ENCODE measurements at places on chromosomes 7 and 10. TPM values are rescaled to one million over a fixed set of nuclear protein-coding genes. Genes with fewer than 3 reads are reported as not detected.

HOXA5 gene
- polyA plus RNA-seq: 73.8 TPM

PAPOLB gene
- polyA plus RNA-seq: 0.06 TPM

AKR1C4 gene
- not detected for polyA plus RNA-seq

DNAJC12 gene
- 12.1 TPM for polyA plus RNA-seq

CRPPA gene
- 4.1 TPM for polyA plus RNA-seq

UCN3 gene
- polyA plus RNA-seq: 1.7 TPM

C10orf90 gene
- 0.71 TPM for polyA plus RNA-seq

CYP26C1 gene
- 0.04 TPM for polyA plus RNA-seq

OR6V1 gene
- polyA plus RNA-seq: not detected

SKIDA1 gene
- 11.5 TPM for polyA plus RNA-seq

CDC14C gene
- not detected for polyA plus RNA-seq

MMD2 gene
- polyA plus RNA-seq: 0.10 TPM

TPST1 gene
- 54.3 TPM for polyA plus RNA-seq

NXPH1 gene
- 0.23 TPM for polyA plus RNA-seq

PDCD4 gene
- polyA plus RNA-seq: 239 TPM

RPS24 gene
- polyA plus RNA-seq: 3,094 TPM

CCL24 gene
- polyA plus RNA-seq: not detected

CTNNA3 gene
- polyA plus RNA-seq: 3.8 TPM

CPN1 gene
- 2.3 TPM for polyA plus RNA-seq

PON1 gene
- polyA plus RNA-seq: 0.37 TPM

FOXI2 gene
- polyA plus RNA-seq: 1.3 TPM

GPR15LG gene
- polyA plus RNA-seq: 0.18 TPM

IQCE gene
- 19.0 TPM for polyA plus RNA-seq

ANKRD30A gene
- polyA plus RNA-seq: not detected
